ENCODE measurements at places on chromosomes 3 and 15.

DNA sequence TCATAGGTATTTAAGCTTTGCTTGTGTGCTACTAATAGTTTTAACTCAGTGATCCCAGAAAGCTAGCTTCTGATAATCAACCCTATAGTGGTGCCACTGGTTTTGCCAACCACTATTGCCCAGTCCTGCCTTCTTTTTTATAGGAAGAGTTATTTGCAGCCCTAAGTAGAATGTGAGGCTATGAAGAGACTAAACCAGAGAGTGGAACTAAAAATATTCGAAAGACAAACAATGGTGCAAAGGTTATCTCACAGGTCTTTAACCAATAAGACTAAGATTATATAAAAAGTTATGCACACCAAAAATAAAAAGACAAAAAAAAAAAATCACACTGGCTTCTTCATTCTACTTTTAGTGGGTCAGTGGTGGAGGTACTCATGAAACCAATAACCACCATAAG is 85.6 kb downstream of the NBEAL2 start:
- DNase-seq = no peak

DNA sequence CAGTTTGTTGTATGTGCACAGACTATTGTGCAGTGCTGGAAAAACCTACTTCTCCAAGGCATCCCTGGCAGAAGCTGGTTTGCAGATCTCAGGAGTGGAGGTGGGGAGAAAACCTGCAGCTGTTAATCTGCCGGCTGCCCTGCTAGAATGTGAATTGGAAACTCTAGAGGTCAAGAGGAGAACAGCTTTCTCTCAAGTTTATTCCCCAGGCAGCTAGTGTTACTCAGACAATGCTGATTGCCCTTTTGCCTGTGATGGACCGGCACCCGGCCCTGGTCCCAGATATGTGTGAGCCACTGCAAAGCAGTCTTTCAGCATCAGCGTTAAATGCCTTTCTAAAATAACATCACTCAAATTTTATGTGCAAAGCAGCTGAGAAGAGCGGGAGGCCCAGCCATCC is 129.7 kb upstream of the TPM1 start:
- DNase-seq = no peak

- DNase-seq = no peak
Measured at GRCh38 chr3:45635475-45636256, 41.1 kb downstream of the LIMD1 start.

DNA sequence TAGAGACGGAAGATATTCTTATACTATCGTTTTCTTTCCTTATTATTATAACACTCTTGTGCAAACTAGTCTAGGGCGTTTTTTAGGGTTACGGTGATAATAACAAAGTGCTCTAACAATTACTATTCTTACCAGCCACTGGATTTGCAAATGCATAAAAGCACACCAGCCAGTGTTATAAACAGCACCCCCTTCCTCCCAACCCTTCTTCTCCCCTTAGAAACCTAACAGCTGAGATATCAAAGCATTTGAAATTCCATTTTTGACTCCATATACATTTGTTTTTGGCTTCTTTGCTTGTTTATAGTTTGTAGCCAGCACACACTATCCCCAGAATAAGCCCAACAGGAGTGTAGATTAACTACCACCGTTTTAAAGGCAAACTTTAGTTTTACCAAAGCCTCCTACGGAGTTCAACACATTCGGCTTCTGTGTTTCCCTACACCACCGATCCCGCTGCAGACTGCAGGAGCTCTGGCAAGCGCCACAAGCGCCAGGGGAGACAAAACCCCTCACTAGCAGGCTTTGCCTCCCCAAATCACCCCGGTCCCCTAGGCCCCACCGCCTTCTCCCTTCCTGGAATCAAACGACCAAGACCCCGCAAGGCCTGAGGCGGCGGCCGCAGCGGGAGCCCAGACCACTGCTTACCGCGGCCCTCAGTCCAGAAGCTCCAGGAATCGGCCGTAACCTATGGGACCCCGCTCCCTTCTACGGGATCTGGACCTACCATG is 461 bp downstream of the COPB2 start:
- DNase-seq = peak; percentile 29

DNA sequence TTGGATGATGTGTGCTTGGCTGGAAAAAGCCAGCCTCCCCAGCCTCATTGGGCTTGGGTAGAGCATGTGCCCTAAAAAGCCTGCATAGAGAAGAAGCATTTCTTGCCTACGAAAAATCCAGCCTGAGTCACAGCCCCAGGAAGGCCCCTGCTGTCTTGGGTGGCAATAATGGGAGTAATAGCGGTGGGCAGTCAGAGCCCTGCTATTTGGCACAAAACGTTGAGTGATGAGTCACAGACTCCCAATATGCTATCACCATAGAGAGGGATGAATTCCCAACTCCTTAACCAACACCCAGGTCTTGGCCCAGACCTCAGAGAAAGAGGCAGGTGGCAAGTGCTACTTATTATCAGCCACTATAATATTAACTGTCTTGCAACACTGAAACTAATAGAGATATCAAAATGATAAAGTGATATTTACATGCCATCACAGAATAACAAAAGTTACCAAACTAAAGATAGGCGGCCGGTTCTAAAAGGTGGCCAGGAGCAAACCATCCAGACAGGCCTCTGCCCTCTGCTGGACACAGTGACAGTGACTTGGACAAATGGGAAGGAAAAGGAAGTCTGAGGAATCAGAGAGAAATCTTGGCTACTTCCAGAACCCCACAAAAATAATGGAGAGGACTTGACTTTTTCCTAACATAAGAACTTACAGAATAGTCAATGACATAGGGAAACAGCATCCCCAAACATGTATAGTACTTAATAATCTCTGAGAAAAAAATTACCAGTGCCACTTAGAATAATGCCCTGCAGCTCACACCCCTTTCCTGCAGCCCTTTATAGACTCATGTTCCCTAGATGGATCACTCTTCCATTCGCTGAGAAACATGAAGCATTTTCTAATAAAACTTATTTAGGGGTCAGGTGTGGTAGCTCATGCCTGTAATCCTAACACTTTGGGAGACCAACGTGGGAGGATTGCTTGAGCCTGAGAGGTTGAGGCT is 51.9 kb upstream of the MUC13 start:
- DNase-seq = no peak

GRCh38 chr3:105166893-105167292 is 199.8 kb upstream of the ALCAM start:
- no peak for DNase-seq

- DNase-seq = no peak
Measured at GRCh38 chr3:157794771-157795170, 291.6 kb upstream of the VEPH1 start.

DNA sequence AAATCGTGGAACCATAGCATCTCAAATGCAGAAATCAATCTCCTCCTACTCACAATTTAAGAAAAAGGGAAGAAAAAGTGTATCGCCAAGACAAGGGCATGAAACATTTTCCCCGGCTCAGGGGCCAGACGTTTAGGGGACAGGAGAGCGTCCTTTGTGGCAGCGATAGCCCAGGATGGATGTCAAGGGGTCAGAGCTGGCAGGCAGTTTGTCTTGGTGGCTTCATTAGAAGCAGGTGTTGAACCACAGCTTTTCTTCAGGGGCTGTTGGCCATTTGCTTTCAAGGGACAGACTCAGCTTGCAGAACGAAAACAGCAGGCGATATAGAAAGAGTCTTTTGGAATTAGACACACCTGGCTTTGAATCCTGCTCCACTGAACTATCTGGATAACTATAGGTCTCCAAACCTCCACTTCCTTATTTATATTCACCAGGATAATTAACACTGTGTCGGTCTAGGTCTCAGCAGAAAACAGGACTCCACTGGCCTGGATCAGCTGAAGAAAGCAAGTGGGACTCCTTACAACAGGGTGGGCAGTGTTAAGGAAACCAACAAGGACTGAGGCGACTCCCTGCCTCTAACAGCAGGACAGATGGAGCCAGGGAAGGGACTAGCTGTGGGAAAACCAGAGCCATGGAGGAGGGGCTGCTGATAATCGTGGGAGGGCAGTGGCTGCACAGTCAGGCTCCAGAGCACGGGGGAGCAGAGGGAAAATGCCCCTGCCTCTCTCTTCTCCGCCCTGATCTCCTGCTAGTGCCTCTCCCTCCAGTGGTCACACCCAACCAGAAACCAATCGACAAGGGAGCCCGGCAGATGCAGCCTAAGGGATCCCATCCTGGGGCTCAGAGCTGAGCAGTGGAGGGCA is 123.6 kb downstream of the LIPC start:
- DNase-seq = no peak

GRCh38 chr3:6825524-6825923 is 35.4 kb upstream of the GRM7 start:
- DNase-seq = no peak

- no peak for DNase-seq
Measured at GRCh38 chr15:94793207-94793606, 561.8 kb downstream of the MCTP2 start.

- DNase-seq = no peak
Measured at GRCh38 chr3:112688819-112689218, 47.9 kb upstream of the CCDC80 start.

DNA sequence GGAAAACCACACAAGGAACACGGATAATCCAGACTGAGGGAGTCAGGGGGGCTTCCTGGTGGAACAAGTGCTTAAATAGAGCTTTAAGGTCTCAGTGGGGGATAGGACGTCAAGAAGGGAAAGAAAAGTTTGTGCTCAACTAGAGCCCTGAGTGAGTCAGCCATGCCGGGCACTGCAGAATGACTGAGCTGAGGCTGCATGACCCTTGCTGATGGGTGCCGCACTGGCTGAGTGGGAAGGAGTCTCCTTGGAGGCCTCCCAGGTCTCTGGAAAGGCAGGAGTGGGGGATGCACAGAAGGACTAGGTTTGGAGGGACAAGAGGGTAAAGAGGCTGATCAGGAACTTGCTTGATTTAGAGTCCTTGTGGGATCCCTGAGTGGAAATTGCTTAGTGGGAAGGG is 150.3 kb downstream of the RPLP1 start:
- no peak for DNase-seq

DNA sequence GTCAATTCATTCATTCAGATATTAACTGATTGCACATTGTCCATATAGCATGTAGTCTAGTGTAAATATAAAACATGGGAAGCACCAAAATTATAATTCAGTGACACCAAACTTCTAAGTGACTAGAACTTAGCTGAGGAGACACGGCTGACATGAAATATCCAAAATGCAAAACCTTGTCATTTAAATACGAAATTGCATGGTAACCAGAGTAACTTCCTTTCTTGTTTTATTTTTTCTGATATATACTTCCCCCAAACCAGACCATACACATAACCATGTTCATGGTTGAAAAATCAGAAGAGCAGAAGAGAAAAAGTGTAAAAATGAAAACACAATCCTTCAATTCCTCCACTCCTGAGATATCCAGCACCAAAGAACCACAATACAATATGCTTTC is 38.0 kb downstream of the CBLB start:
- DNase-seq = no peak

- DNase-seq = no peak
Measured at GRCh38 chr15:38391191-38391590, 62.7 kb upstream of the FAM98B start.

DNA sequence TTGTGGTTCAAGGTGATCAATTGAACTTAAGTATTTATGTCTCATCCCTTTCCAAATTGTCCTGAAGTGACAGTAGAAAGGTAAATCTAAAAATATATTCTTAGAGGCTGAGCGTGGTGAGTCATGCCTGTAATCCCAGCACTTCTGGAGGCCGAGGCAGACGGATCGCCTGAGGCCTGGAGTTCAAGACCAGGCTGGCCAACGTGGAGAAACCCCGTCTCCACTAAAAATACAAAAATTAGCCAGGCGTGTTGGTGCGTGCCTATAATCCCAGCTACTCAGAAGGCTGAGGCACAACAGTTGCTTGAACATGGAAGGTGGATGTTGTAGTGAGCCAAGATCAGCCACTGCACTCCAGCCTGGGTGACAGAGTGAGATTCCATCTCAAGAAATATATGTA is 226.6 kb downstream of the DPH6 start:
- no peak for DNase-seq

GRCh38 chr15:32974691-32975090 is 219.8 kb downstream of the FMN1 start:
- no peak for DNase-seq

DNA sequence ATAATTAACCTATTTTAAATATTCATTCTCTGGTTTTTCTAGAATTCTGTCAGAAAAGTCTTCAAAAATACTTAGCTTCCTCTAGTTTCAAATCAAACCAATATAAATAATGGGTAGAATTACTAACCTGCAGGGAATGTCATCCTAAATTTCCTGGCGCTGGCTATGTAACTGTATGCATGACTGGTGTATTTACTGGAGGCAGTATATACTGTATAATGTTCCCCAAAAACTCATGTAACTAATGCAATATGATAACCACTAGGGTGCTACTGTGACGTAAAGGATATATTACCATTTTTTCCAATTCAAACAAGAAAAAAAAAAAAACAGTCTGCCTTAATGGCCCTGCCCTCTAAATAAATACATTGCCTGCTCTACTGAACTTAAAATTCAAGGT is 407.5 kb downstream of the MECOM start:
- no peak for DNase-seq

- DNase-seq = no peak
Measured at GRCh38 chr3:184082465-184082864, 14.4 kb upstream of the HTR3E start.

DNA sequence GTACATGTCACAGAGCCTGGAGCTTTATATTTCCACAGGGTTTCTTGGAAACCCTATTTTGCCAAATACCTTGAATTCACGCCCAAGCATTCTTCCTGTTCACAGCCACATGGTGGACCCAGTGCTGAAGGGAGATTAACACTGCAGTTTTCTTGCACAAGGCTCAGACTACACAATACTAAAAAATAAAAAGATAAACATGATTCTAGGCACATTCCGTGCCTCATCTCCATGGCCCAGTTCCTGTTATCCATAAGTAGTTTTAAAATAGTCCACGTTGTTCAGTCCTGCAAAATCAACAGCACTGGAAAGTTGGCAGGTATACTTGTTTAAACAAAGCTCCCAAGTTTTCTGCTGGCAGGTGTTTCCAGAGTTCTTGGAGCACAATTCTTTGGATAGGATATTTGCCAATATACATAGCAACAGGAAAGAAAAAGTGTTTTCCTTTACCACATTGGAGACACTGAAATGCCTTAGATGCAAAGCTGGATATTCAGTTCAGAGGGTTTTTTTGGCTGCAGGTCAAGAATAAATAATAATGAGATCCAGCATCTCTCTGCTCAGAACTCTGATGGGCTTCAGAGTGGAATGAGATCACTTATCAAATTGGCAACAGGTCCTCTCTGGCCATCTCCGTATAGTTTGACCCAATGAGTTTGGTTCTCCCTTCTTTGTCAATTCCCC is 88.1 kb upstream of the TGFBR2 start:
- DNase-seq = no peak

- DNase-seq = peak; percentile 39
Measured at GRCh38 chr3:46979958-46980497, 562 bp downstream of the NBEAL2 start.
